ENCODE measurements at places on chromosomes 2 and 18.

- no peak for DNase-seq
Observed at GRCh38 chr2:16268301-16269000, 328.1 kb downstream of the MYCN start.

DNA sequence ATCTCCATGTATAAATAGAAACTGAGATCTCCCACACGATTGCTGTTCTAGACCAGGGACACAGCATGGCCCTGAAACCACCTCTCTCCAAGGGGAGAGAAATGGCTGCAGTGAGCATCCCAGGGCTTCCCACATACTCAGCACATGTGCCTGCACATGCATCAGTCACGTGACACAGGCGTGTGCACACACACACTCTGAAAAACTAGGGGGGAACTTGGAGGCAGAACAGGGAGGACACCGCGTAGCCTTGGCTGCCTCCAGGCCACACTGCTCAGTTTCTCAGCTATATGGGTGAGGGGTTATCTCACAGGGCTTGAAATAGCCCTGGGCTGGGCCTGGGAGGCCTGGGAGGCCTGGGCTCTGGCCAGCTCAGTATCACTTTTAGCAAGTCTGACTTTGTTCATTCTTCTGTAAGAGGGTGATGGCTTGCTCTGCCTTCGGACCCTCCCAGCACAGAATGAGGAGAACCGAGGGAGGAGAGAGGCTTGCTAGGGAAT, 66.9 kb downstream of the EMX1 start:
- DNase-seq: no peak

DNA sequence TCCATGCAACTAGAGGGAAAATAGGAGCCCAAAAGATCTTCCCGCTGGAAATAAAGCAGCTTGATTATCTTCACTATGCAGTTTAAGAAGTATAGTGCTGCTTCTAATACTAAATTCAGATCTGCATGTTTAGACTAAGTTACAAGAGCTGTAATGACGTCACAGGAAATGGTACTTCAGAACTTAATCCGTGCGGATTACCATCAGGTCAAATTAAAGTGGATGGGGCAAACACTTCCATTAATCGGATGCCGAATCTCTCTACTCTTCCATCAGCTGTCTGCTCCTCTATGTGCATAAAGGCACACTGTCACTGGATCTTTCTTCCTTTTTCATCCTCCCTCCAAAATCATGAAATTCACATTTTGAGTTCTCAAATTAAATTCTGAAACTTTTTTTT, 52.6 kb downstream of the TRAPPC12 start:
- DNase-seq: no peak

GRCh38 chr18:22143347-22144340, 25.7 kb upstream of the GATA6 start:
- DNase-seq: no peak

GRCh38 chr18:41073372-41073954, 881.6 kb upstream of the PIK3C3 start:
- DNase-seq: no peak

GRCh38 chr2:98944775-98945174, 8.8 kb upstream of the CRACDL start:
- no peak for DNase-seq

DNA sequence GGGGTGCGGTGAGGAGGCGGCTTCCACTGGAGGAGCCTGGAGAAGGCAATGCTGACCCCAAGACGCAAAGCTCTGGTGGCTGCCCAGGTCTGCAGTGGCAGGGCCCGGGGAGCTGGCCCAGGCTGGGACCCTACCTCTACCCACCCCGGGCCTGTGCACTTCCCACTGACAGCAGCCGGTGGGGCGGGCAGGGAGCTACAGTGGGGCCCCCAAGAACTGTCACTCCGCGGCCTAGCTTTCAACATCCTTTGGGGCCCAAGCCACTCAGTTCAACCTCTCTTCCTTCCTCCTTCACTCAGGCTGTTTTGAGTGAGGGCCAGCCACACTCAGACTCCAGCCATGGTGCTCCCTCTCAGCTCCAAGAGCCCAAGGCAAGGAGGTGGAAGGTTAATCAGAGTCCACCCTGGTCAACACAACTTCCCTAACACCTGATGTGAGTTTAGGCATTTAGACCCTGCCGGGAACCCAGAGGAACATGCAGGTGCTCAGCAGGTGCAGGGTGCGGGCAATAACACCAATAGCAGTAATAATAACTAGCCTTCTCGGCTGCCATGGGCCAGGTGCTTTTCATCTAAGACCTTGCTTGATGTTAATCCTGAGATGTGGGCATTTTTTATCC, 93.6 kb downstream of the ZFP36L2 start:
- peak; percentile 86 for DNase-seq

DNA sequence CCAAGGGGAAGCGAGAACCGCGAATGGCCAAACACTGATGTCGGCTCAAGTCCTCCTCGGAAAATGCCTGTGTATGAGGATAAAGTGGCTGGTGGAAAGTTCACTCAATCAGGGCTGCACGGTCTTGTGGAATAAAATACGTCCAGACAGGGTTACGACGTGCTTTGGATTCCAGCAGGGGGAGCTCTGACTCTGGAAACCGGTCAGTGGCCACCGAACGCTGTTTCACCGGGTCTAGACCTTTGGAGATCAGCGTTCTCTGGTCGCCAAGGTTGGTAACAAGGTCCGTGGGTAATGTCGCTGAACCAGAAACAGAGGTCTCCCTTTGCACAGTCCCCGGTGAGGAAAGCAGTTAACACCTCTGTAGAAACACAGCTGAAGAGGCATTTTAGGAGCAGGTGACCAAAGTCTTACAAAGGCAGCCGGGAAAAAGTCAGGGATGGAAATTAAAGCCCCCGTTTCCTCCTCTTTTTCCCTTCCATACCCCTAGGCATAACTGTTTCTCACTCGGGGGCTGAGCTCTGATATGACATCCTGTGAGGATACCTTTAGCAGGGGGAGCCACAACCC, 47.8 kb downstream of the CDCA7 start:
- peak; percentile 21 for DNase-seq

DNA sequence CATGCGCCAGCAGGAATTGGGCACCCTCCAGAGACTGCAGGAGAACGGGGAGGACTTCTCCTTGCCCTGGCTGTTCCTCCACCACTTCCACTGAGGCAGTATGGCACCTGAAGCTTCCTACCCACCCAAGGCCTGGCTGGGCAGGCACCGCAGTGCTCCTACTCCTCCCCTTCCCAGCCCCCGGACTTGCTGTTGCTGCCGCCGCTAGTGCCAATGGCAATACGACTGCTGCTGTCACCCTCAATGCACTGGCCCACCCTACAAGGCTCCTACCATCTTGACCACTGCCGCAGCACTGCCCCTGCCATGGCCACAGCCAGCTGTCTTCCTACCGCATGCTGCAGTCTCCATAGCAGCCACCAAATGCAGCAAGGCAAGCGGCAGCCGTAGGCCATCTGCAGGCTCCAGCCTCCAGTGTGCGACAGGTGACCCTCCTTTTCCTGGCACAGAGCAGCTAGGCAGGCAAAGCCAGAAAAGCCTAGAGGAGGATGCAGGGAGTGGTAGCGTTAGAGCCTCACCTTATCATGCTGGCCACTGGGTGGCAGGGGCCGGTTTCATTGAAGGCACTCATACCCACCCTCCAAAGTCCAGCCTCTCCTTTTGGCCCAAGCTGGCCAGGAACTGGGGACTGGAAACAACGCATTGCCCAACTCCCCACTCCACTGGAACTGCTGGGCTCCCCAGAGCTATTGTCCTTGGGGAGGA, 47.4 kb upstream of the ANKRD62 start:
- DNase-seq: no peak

- DNase-seq: no peak
Observed at GRCh38 chr2:217870528-217871011, 132.2 kb downstream of the TNS1 start.

DNA sequence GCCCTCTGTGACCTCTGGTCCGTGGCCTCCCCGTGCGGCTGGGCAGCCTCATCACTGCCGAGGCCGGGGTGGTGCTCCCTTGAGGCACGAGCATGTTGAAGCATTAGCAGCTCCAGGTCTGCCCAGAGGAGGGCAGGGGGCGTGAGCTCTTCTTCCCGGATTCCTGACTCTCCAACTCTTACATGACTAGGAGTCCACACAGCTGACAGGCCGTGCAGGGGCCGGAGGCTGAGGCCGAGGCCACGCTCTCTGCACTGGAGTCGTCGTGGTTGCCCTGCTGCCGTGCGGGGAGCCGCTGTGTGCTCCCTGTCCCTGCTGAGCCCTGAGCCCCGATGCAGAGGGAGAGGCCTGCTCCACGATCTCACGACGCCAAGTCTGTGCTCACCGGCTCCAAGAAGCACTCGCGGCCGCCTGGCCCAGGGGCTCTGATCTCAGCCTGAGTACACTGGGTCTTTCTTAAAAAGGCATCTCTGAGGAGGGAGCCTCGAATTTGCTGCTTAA, 19.4 kb upstream of the KCNG2 start:
- no peak for DNase-seq

DNA sequence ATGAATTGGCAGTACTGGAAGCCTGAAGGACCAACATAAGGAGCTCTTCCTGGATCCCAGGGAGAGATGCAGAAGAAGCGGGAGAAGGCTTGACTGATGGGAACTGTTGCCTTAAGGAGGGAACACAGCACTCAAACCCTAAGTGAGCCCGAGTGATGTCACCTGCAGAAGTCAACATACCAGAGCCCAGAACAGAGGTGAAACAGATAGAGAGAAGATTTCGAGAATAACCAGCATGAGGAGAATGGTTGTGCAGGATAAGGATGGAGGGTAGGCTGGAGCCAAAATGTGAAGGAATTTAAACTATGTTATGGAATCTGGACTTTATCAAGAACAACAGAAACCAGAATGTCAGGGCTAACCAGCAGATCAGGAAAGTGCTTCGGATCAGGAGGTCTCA, 463.1 kb upstream of the DDX18 start:
- DNase-seq: no peak
